Activated gamma-delta T cell treated with anti-CD3 and anti-CD28 coated beads, Interleukin-2, amount 50 U/mL, for 16 hours (primary cell): ENCODE measurements at places on chromosomes 5 and 9.

GRCh38 chr9:74557571-74557970 lies 60.4 kb downstream of the RORB start:
- DNase-seq = no peak

GRCh38 chr5:51449026-51449425 lies 65.8 kb downstream of the ISL1 start:
- DNase-seq = no peak

DNA sequence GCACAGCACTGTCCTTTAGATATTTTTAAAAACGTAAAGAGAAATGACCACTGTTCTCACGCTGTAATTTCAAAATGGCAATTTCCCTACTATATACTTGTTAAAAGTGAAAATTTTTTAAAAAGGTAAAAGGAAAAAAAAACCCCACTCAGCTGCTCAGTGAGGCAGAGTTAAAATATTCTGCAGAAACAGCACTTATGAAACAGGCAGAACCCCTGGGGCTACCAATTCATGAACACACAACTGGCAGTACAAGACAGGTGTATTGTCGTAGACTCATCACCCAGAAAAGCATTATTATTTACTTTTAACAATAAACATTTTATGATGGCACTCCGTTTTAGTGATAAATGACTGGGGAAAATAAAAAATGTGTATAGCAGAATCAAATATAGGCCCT lies 1.5 kb upstream of the RASGRF2 start:
- no peak for DNase-seq

GRCh38 chr5:167614294-167615021 lies 677.0 kb upstream of the WWC1 start:
- DNase-seq = no peak

DNA sequence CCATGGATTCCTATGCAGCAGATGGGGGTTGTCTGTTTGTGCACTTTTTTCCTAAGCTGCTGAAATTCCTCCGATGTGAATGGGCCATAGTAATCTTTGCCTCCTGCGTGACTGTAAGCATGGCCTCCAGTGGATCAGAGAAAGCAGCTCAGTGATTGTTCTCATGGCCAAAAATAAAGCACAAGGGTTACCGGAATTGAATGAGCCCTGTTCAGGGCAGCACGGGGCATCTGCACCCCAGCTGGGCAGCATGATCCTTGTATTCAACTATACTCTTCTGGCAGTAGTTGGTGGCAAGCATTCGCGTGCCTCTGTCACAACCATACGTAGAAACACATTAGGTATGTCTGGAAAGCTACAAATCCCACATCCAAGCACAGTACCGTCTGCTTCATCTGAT lies 193.9 kb downstream of the RORB start:
- no peak for DNase-seq

- no peak for DNase-seq
Measured at GRCh38 chr9:101995231-101995630, 256.8 kb upstream of the GRIN3A start.

GRCh38 chr5:33637011-33637410 lies 196.2 kb downstream of the TARS1 start:
- no peak for DNase-seq

DNA sequence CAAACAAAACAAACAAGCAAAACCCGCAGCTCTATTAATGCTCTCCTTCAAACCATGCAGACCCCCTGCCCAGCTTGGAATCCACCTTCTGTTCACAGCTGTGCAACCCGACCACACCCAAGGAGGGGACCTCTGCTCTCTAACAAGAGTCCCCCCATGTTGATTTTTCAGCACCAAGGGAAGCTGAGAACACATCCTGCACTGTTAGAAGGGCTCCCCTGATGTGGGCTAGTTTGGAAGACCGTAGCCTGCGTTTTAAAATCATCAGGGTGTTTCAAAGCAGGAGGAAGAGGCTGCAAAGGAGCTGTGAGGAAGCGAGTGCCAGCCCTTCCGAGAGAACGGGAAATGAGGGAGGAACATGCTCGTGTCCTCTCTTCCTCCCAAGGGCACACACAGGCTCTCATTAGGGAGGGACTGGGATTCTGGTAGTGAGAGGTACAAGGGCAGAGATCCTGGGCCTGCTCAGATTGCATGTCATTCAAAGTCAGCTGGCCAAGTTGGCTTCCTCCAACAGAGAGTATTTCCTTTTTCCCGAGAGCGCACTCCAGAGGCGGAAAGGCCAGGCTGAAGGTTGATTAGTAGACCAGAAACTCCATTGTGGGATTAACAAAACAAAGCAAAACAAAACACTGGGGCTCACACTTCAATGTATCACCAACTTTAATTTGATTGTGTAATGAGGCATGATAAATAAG lies 185.9 kb downstream of the SEMA6A start:
- no peak for DNase-seq

- no peak for DNase-seq
Measured at GRCh38 chr5:93995126-93995621, 253.8 kb upstream of the POU5F2 start.

DNA sequence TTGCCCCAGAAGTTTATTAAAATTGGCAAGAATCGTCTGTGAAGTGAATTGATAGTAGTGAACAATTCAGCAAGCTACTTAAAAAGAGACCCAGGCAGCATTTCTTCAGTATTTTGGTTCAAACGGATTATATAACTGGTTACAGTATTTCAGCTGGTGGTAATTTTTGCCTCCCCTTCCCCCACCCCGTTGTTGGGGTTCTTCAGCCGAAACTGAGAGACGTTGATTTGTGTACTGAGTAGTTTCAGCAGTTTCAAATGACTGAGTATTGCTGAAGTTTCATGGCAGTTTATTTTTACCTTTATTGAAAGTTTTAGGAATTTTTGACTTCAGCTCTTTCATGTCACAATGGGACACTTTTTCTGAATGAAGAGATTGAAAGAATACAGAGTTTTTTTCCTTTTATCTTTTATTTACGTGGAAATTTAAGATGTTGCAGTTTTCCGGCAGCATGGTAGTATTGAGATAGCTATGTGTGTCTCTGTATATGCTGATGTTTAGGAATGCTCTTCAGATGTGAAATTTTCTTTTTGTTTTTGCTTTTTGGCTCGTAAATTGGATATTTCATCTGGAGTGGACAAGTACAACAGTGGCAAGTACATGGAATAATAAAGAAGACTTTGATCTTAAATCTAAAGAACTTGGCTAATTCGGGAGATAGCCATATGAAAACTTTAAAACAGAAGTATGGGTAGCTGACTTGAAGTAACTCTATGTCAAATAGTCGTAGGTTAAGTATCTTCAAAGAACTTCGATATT lies 1.9 kb downstream of the GPBP1 start:
- DNase-seq = no peak

DNA sequence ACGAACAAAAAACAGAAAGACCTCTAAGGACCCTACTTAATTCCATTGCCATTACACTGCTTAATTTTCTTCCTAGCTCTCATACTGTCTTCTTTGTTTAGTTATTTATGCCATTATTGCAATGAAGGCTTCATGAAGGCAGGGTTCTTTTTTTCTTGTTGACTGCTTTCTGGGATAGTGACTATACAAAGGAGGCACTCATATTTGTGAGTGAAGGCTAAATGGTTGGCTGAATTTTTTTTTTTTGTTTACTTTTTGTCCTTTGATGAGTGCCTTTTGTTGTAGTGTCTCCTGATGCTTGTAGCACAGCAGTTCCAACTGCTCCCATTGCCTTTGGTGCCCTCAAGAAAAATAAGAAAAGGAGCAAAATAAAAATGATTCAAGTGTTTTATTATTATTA lies 17.8 kb downstream of the CTNNA1 start:
- no peak for DNase-seq

DNA sequence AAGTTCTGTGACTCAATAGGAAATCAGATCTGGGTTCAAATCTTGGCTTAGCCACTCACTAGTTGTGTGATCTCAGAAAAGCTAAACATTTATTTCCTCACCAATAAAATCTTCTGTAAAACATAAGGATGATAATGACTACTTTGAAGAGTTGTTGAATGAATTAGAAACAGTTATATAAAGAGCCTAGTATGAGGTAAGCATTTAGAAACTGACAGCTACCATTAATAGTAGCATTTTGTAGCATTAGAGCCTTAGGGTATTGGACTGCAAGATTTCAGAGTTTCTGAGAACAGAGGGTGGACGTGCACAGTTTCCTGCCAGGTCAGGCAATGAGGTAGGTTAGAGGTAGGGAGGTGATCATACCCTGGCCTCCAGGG lies 293.2 kb downstream of the CWC27 start:
- no peak for DNase-seq

GRCh38 chr9:15386465-15386864 lies 36.2 kb upstream of the SNAPC3 start:
- DNase-seq = no peak

GRCh38 chr5:76669245-76669644 lies 46.0 kb upstream of the F2RL2 start:
- DNase-seq = no peak

DNA sequence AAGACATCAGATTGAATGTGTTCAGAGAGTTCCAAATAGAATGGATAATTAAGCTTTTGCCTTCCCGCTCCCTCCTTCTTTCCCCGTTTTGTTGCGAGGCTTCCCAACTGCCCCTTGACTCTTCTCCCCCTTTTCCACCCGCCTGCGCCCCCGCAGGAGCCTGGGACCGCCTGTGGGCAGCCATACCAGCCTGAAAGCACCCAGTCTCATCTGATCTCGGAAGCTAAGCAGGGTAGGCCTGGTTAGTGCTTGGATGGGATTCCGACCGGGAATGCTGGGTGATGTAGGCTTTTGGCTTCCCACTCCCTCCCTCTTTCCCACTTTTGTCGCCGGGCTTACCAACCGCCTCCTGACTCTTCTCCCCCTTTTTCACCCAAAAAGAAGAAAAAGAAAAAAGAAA lies 6.8 kb upstream of the HSD17B4 start:
- DNase-seq = no peak
